Stimulated activated CD4-positive, alpha-beta T cell treated with anti-CD3 and anti-CD28 coated beads, Interleukin-15, amount 100 ng/mL, for 48 hours (primary cell): ENCODE measurements at places on chromosomes 12 and 14.

GRCh38 chr12:57604454-57604991 lies at the start of gene DTX3:
DTX3 (plus strand) TSS chr12:57604824; CDS start chr12:57606518, 1,694 bp downstream.
- no peak for DNase-seq

- DNase-seq, result no peak
These were observed 182.8 kb downstream of the SLC5A8 start for GRCh38 chr12:101027200-101027599.

DNA sequence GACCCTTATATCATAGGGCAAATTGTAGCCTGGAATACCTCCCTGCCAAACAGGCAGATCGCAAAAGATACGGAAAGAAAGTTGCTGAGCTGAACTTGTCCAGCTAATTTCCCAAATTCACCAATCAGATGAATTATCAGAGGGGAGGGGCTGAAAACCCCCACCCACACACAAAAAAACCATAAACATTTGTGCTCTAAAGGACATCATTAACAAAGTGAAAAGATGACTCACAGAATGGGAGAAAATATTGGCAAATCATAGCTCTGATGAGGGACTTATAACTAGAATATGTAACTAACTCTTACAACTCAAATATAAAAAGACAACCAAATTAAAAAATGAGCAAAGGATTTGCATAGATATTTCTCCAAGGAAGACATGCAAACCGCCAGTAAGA lies 36.3 kb downstream of the PTHLH start:
- no peak for DNase-seq

GRCh38 chr12:91717804-91718203 lies 427.8 kb downstream of the BTG1 start:
- DNase-seq, result no peak

GRCh38 chr12:130796985-130797686 lies 41.9 kb downstream of the STX2 start:
- peak; percentile 32 for DNase-seq

DNA sequence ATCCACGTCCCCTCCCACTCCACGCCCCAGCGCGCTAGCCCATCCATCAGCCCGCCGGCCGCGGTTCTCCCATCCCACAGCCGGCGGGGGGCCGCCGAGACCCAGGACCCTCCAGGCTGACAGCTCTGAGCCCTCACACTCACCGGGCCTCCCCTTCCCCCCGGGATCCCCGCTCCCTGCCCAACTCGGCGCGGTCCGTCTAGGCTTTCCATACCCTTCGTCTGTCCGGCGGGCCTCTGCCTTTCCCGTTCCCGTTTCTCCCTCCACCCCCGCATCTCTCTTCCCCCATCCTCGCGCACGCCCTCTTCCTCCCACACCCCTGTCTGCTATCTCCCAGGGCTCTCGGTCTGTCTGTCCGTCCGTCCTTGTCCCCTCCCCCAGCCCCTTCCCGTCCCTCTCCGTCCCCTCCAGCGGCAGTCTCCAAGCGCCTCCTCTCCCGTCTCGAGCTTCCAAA lies 726 bp downstream of the ZFHX2 start:
- no peak for DNase-seq

- DNase-seq, result no peak
These were observed 183.2 kb upstream of the LRFN5 start for GRCh38 chr14:41423503-41423902.

DNA sequence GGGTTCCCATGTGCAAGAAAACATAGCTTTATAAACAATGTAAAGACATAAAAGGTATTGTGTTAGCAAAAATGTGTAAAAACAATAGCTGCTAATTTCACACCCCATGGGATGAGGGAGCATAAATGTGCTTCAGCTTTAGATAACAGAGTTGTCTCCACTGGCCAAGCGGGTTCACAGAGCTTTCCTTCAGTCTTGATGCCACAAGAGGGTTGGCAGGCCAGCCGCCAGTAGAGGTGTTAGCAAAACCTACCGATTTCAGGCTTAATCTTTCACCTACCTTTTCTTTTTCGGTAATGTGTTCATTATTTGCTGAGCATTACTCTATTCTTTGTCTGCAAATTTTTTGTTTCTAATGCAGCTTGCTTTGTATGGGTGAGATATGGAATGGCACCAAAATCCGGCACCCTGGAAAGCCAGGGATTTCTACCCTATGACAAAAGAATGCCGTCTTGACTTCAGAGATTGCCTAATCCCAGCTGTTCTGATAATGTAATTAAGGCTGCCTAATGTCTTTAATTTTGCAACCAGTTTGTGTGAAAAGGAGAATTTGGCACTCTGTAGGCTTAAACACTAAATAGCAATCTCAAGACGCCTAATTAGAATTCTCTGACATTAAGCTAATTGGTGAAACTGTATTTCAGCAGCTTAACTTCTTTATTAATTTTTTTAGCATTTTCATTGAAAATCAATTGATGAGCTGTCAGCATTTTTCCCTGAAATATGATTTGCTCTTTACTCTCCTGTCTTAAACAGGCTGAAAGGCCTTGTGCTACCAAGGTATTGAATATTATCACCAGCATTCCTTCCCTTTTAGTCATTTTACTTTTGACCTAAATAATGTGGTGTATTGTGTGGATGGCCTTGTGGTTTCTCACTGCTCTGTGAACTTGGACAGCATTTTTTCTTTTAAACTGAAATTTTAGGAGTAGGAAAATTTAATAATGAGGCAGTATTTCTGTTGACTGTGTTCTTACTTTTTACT lies 60.7 kb downstream of the POLR3B start:
- DNase-seq, result no peak

- no peak for DNase-seq
These were observed 12.7 kb downstream of the BDKRB1 start for GRCh38 chr14:96268431-96269358.

GRCh38 chr14:82689948-82690347 lies 1156.3 kb upstream of the SEL1L start:
- DNase-seq, result no peak

GRCh38 chr14:72480464-72481243 lies 413.2 kb downstream of the DPF3 start:
- no peak for DNase-seq

GRCh38 chr14:68671909-68672308 lies 121.0 kb downstream of the ZFP36L1 start:
- no peak for DNase-seq

DNA sequence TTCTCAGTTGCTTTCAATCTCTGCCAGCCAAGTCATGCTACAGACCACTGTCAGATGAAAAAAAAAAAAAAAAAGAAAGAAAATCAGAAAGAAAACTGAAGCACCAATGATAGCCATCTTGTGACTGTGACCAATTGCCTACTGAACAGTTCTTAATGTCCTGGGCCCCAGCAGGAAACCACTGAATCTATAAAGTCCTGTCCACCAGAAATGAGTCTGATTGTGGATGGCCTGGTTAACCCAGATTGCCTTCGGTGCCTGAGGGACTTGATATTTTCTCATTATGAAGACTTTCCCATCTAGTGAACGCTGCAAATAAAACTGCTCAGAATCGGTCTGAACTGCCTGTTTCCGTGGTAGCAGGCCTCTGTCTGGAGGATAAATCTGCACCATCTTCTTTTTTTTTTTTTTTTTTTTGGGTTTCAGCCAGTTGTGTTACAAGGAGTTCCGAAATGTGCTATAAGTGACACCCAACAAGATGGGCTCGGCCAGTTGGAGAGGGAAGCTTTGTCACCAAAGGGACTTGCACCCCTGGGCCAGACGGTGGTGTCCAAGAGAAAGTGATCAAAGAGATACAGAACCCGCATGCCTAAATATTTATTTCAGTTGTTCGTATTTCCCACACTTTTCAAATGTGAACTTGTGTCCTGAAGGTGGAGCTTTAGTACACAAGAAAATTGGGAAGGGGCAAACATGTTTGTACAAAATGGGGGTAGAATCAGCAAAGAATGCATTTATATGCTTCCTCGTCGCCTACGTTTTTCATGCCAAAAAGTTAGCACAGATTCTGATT lies 3.0 kb upstream of the PLXNC1 start:
- no peak for DNase-seq

GRCh38 chr12:113248842-113249435 lies 27.7 kb downstream of the TPCN1 start:
- no peak for DNase-seq

GRCh38 chr12:25419595-25419994 lies 133.5 kb downstream of the LMNTD1 start:
- DNase-seq, result no peak

DNA sequence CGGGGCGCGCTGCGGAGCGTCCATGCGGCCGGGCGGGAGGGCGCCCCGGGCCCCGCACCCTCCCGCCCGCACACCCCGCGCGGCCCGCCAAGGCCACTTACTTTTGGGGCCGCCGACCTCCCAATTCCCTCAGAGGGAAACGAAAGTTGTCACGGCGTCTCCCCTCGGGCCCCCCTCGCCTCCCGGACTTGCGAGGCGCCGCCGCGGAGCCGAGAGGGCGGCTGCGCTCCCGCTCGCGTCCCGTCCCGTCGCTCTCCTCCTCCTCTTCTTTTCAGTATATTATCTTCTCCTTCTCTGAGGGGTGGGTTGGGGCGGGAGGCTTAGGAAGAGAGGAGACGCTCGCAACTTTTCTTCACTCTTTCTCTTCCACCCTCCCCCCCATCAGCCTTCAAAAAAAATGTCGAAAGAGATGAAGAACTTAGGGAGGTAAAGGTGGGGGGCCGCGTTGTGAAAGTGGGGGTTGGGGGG lies 613 bp downstream of the DUSP16 start:
- DNase-seq, result no peak

- DNase-seq, result peak; percentile 6
These were observed 1.2 kb downstream of the DDIT3 start for GRCh38 chr12:57518920-57519795.

- DNase-seq, result peak; percentile 31
These were observed 26.8 kb downstream of the TMEM63C start for GRCh38 chr14:77208291-77208978.

DNA sequence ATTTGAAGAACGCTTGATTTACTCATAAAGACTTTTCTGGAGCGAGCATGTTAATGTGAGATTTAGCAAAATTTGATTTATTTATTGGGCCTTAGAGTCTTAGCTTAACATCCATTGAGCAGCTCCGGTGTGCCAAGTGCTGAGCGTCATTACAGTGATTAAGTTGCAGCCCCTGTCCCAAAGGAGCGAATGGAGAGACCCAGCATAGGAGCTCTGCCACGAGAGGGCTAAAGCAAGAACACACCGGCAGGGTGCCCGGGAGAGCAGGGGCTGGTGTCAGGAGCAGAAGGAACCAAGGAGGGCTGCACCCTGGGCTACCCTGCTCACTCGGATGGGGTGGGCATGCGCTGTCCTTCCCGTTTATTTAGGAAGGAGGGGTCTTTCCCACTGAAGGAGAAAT lies 50.6 kb downstream of the PPP2R5C start:
- DNase-seq, result no peak

DNA sequence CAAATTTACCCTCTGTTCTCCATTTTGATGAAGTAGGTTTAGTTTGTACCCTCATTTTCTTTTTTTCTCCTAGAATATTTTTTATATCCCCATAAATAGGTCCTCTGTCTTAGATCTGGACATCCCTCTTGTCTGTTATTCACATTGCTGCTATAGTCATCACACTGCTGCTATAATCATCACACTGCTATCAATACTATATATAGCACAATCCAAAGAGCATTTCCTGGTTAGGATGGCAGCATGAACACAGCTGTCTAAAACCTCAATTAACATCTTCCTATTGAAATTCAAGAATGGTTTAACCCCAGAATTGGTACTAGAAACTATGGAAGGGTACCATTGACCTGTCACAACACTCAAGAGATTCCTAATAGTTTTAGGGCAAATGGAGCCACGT lies 27.6 kb upstream of the CCDC91 start:
- DNase-seq, result no peak

- DNase-seq, result no peak
These were observed 105.5 kb downstream of the SOX5 start for GRCh38 chr12:23843958-23844357.

DNA sequence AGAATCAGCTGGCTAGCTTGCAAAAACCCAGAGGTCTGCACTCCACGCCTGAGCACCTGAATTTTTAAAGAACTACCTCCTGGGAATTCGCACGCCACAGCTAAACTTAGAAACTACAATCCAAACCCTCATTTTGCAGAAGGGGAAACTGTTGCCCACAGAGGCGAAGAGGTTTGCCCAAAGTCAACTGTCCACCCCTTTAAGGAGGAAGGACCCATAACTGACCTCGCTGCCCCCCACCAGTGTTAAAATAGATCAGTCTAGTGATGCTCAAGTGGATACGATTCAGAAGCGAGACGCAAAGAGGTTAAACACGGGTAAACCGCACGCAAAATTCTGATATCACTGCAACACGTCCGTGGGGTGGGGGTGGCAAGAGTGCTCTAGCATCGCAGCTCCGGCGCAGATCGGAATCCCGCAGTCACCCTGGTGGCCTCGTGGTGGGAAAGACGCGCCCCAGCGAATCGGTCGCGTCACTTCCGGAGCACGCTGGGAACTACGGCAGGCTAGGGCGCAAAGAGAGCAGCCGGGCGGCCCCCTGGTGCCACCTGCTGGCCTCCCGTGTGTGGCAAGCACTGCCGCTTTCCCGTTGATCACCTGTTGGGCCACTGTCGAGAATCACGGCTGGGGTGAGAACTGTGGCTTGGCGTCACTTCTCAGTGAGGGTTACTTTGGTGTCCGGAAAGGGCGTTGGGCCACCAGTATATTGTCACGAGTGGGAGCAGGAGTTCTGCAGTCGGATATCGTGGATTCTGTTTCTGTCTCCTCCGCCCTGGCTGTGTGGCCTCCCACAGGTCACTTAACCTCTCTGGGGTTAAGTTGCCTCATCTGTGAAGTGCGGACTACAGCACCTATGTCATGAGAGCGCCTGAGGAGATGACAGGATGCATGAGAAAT lies at the start of gene ALKBH2:
TSS of gene ALKBH2 (minus strand) at position 451 of the 897 bp plus-strand sequence. CDS start 686 bp downstream, outside the sequence.
- peak; percentile 95 for DNase-seq

- DNase-seq, result no peak
These were observed 82.1 kb downstream of the PTPRB start for GRCh38 chr12:70555081-70555480.

- DNase-seq, result no peak
These were observed 125.2 kb downstream of the SLC25A21 start for GRCh38 chr14:37047226-37047625.

GRCh38 chr14:72822946-72823611 lies 70.8 kb downstream of the DPF3 start:
- no peak for DNase-seq

DNA sequence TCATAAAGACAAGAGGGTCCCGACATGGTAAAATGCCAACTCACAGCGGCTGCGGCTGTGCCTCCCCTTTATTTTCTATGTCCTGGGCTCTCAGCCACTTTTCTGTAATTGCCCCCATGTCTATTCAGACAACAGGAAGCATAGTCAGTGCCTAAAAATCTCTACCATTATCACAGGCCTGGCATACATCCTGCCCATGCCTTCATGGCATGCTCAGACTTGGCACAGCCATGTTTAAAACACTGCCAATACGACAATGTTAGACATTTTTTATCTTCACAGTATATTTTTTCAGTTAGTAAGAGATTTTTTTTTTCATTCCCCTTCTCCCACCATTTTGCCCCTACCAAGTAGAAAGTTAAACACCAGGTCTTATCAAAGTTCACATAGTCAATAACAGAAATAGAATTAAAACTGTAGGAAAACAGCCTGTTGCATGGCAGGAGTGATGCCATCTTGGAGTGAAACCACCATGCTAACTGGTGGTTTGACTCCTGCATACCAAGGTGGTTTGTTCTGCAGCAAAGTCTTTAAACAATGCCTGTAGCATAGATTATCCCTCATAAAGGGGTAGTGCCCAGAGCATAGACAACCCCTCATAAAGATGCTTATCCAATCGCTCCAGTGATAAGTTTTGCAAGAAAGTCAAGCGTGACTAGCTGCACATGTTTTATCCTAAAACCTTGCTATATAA lies 18.9 kb upstream of the CERS5 start:
- no peak for DNase-seq
